ENCODE measurements at places on chromosomes 2 and 18.

- no peak for DNase-seq
These were observed 686.2 kb upstream of the FSHR start for GRCh38 chr2:49840428-49840975.

DNA sequence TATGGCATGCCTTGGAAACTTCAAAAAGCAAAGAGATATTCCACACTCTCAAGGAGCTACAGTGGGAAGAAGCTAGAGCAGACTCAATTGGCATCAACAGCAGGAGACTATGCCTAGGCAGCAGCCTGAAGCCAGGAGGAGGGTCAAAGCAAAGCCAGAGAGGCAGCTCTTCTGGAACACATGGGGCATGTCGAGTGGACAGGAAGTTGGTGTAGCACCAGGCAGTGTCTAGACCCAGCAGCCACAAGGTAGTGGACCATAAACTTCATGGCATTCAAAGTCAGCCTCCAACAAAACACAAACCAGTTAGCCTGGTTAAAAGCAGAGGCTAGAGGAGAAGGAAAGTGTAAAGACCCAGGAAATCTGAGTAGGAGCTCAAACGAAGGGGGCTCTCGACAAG, 311.2 kb upstream of the PKDCC start:
- no peak for DNase-seq

DNA sequence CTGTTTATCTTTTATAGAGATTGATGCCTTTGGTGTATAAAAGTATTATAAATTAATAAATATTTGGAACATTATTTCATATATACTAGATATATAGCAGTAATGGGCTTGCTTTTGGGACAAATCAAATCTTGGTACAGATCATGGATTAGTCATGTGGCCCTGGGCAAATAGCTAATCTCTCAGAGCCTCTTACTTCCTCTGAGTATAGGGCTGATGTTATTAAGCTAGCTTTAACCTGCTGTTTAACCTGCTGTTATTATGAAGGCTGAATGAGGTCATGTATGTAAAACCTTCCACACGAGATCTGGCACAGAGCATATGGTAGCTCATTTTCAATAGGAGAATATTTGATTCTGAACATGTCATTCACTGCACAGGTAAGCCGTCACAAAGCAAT, 5.7 kb downstream of the ITGB6 start:
- no peak for DNase-seq

DNA sequence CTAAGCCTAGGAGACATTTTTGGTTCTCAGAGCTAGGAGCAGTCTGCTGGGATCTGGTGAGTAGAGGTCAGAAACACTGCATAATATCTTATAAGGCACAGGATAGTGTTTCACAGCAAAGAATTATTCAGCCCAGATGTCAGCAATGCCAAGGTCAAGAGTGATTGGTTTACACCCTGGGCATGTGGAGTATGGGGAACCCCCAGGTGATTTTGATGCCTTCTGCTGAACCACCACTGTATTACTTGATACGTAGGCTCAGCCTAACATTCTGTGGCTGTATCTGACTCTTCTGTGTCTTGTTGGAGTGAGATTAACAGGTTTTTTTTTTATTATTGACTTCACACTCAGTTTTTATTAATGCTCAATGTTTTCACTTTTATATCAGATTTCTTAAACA, 6.0 kb downstream of the DDX18 start:
- DNase-seq = no peak

- no peak for DNase-seq
These were observed 42.1 kb upstream of the REL start for GRCh38 chr2:60839126-60839813.

- DNase-seq = no peak
These were observed 173.3 kb downstream of the TRIB2 start for GRCh38 chr2:12890066-12890465.

DNA sequence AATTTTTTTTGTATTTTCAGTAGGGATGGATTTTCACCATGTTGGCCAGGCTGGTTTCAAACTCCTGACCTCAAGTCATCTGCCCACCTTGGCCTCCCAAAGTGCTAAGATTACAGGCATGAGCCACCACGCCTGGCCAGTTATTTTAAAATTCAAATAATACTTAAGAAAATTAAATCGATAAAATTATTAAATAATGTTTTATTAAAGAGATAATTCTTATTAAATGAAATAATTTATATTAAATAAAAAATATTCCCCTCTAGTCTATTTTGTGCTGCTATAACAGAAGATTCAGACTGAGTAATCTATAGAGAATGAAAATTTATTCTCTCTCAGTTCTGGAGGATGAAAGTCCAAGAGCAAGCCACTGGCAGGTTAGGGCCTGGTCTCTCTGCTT, 61.2 kb downstream of the PDK1 start:
- no peak for DNase-seq

DNA sequence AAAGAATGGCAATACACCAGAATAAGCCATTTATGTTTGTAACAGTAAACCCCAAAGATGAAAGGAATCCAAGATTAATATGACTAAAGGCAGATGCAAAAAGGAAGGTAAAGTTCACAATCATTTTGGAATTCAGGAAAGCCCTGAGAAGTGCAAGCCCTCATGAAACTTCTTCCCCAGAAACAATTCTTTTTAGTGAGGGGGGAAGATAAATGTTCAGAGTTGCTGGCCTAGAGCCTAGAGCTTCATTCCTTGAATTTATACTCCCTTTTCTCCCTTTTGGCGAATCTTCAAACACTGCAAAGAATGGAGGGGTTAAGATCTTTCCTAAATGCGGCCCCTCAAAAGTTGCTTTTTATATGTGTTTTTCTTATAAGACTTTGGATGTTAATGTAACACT, 368.8 kb downstream of the MEIS1 start:
- DNase-seq = no peak

- DNase-seq = no peak
These were observed 81.0 kb upstream of the EPAS1 start for GRCh38 chr2:46216213-46216612.

- DNase-seq = no peak
These were observed 67.9 kb upstream of the THOC1 start for GRCh38 chr18:335733-336132.

- no peak for DNase-seq
These were observed 70.4 kb upstream of the ST3GAL5 start for GRCh38 chr2:85959185-85959584.

DNA sequence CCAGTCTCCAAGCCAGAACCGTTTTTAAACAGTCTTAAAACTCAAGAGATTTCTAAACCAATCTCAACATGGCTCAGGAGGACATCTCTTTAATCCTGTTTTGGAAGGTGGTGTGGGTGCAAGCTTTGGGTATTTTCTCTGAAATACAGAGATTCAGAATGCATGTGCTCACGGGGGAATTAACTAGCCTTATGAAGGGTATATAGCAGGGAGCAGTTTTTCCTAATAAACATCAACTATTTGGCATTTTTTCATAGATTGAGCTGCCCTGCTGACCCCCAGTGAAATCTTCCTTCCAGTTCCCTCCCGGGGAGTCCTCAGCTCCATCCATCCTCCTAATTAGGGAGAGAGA, 122.6 kb downstream of the SMAD7 start:
- DNase-seq = no peak

DNA sequence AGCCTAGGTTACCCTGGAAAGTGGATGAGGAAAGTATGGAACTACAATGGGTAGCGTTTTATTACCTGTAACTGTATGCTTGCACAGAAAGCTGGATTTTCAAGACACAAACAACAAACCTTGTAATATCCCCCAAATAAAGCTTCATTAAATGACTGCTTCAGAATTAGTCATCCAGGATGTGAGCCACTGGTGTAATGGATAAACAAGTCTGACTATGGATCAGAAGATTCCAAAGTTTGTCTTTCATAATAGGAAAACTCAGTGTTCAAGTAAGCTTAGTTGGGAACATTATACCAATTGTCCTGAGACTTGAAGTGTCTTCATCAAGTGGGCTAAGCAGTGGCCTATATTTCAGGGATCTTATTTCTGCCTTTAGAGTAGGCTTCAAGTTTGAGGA, 518.8 kb downstream of the LRP1B start:
- no peak for DNase-seq

DNA sequence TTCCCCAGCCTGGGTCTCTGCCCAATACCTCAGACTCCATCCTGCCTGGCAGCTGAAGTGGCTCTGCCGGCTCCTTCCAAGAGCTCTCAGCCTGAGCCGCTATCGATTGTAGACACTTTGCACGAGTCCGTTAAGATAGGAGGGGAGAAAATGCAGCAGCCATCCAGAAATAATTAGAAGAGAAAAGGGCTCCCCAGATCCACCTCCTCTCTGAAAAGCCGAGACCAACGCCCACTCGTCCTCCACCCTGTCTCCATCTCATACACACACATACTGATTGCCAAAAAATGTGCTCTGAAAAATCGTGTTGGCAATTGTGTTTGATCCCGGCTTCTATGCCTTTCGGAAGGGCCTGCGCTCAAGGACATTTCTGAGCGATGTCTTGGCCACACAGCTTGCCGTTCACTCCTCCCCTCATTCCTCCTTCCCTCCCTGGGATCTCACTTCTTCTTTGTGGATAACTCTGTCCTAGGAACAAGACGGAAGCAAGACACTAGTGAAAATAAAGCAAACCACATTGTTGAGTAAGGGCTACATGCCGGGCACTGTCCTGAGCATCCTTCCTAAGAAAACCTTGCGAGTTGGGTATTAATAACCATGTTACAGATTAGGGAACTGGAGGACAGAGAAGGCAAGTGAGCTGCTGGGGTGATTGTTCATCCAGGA, 372.8 kb upstream of the MYT1L start:
- DNase-seq = no peak

DNA sequence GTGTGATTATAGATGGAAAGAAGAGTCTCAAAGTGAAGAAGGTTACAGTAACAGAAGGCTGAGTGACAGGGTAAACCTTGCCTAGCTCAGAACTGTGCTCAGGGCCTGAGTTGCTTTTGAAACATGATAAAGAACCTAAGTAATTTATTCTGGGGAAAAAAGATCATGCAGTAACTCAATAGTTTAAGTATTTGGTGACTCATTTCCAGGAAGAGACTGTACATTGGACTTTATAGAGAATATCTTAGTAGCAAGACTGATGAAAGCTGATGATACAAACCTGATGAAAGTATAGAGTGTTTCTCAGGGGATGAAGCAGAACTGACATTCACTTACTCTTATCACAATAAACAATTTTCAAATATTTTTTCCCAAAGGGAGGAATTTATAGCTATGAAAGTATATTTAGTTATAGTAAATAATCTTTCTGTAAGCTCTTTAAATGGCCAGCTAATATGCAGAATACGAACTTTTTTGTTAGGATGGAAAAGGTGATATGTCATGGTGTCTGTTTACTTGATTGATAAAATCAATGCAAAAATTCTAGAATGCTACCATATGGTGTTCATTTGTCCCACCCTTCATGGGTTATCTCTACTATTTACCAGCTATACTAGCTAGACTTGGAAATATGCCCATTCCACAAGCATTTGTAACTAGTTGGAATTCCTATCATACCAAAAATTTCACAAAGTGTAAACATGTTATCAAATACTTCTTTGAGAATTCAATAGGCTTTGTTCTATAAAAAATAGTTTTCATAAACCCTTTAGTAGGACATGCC, 1265.5 kb upstream of the ACVR2A start:
- DNase-seq = no peak

DNA sequence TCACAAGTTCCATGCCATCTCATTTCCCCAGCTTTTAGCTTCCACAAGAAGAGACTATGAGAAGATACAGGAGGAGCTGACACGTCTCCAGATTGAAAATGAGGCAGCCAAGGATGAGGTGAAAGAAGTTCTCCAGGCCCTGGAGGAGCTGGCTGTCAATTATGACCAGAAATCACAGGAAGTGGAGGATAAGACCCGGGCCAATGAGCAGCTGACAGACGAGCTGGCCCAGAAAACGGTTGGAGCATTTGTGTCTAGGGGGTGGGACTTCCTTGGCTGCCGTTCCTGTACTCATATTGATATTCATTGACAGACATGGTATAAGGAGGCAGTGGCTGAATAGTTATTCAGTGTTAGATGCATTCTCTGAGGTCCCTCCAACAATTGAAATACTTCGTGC, 57.2 kb upstream of the LYPD6B start:
- no peak for DNase-seq

DNA sequence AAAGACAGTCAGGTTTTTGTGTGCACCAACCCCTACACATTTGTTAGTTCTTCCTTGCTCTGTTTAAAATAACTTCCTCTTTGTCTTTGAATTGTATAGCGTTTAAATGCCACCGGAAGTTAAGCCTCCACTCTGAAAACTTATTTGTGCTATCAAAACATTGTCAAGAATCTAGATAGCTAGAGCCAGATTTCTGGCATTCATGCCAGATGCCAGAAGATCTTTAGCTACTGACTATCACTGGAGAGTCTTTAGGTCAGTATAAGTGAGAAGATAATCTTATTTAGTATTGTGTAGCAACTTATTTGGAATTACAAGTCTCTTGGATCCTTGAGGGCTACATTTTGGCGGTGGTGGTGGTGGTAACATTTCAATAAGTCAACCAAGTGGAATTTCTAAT, 63.4 kb upstream of the ADAM23 start:
- DNase-seq = no peak

DNA sequence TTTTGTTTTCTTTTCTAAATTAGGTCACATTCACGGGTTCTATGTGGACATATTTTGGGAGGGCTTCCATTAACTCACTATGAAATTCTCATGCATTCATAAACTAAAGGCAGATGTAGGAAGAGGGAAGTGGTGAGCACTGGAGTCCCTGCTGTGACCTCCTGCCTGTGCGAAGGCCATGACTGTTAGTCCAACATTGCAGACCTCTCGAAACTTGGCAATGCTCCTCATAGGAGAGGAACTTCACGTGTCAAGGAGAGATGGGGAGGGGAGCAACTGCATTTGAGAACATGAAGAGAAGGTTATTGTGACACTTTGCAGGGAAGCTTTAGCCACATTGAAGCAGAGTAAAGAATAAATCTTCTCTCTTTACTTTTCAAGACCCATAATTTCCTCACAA, 126.4 kb upstream of the HNMT start:
- no peak for DNase-seq

DNA sequence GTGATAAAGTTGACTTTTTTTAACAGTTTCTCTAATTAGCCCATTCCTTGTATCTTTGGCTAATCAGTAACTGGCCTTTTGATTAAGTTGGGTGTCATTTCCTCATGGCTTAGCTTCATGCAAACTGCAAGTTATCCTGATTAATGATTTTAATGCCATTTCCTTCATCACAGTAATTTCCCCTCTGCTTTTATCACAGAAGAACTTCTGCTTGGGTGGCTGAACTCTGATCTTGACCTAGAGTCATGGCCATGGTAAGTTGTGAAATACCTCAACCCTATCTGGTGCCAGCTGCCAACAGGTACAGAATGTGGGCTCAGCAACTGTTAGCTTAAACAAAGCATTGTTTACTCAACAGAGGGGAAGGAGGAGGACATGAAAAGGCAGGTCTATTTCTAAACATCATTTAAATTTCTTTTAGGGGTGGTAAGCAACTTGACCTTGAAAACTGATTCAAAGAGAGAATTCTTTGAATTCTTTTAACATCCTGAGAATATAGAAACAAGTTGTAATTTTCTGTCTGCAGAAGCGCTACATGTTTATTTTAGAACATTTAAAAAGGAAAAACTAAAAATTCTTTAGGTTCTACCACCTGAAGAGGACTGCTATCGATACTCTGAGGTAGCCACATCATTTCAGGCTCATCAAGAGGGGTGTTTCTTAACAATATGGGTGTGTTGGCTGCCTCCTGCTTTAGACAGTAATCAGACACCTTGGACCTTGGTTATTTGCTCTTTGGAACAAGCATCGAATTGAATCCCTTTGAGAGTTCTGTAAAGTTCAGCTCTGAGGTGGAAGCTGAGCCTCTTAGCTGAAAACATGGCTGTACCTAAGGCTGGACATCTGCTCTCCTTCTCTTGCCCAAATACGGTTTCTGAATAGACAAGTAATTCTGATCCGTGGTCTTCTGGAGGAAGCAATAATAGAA, 39.7 kb downstream of the ANXA4 start:
- no peak for DNase-seq

- no peak for DNase-seq
These were observed 36.3 kb upstream of the ITM2C start for GRCh38 chr2:230828272-230828961.

All from type B pancreatic cell (in vitro differentiated cells).